Amygdala (tissue), 56 donors: ENCODE measurements at places on chromosomes 6 and 20.

DNA sequence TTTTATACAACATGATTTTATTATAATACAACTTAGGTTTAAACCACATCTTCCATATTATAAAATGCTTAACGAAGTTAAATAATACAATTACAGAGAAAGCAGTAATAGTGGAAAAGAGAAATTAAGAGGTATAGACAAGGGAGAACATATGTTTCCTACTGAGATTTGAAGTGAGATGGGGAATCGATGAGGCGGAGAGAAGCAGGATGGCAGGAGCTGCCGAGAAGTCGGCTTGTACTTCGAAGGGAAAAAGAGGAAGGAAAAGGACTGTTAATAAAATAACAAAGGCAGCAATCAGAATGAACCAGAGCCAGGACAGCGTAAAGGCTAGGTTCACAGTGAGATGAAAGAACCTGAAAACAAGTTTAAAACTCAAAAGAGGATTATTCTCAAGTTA lies 15.4 kb downstream of the FBXL4 start:
- DNase-seq = no peak

DNA sequence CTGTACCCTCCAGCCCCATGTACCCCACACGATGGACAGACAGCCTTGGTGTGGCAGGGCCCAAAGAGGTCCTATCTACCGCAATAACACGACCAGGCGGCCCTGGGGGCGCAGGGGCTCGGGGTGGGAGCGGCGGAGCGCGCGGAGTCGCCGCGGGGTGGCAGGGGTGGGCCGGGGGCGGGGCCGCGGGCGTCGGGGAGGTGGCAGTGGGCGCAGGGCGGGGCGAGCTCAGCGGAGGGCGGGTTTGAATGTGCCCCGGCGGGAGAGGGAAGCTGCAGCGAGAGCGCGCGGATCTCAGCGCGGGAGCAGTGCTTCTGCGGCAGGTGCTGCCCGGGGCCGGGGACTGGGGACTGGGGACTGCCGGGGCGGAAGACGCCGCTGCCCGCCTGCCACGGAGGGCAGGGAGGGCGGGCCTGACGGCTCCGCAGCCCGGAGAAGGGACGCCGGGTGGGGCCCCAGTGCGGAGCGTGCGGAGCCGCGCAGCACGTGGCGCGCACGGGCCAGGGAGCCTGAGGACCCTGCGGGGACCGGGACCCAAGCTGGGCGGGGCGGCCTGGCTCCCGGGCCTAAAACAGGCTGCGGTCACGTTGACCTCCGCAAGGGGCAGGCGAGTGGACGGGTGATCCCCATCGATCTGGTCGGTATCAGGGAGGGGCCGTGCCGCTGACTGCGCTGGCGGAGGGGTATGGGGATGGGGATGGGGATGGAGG lies at the start of gene SLC29A1:
TSS of gene SLC29A1 (plus strand) at position 277 of the 710 bp plus-strand sequence. CDS start 3,719 bp downstream, outside the sequence.
- DNase-seq = no peak

- no peak for DNase-seq
These were observed 4.7 kb upstream of the AKAP7 start for GRCh38 chr6:131130554-131130940.

- no peak for DNase-seq
These were observed 5.8 kb downstream of the STX7 start for GRCh38 chr6:132506869-132507808.

- DNase-seq = no peak
These were observed 141.6 kb upstream of the EYA4 start for GRCh38 chr6:133099573-133099972.

- DNase-seq = no peak
These were observed 670 bp upstream of the PARD6B start for GRCh38 chr20:50730765-50731054.
